ENCODE measurements at places on chromosomes 7 and 10.

- no peak for DNase-seq
These were observed 40.1 kb upstream of the SLC29A3 start for GRCh38 chr10:71278691-71279588.

DNA sequence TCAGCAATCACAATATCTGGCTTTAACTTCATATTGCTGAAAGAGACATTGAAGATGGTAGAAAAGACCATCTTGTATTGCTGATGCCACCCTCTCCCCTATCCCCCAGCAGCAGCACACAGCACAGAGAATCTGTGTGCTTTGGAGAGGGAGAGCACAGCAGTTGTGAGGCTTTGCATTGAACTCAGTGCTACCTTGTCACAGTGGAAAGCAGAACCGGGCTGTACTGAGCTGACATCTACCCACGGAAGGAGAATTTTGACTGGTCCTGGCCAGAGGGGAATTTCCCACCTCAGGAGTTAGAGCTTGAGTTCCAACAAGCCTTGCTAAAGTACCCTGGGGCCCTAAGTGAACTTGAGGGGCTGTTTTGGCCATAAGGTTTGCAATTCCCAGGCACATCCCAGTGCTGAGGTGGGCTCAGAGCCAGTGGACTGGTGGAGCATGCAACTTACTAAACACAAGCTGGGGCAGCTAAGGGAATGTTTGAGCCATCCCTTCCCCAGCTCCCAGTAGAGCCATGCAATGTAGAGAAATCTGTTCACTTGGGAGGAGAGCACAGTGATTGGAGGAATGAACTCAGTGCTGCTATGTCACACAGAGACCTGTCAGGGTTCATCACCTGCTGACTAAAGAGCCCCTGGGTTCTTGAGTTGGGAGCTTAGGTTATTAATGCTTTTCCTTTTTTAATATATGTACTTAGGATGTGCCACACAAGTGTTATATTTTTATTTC, 62.1 kb downstream of the OR13A1 start:
- no peak for DNase-seq

DNA sequence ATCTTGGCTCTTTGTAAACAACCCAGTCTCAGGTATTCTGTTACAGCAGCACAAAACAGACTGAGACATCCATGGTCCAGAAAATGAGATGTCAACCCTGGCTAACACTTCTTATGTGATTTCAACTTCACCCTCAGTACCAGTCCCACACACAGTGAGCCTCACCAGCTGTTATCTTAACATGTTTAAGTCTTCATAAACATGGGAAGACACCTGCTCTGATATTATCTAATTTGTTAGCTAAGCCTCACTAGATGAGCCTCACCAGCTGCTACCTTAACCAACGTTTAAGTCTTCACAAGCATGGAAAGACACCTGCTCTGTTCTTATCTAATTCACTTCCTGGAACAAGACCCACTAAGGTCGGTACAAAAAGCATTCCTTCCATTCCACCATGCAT, 130.8 kb downstream of the CALN1 start:
- DNase-seq, result no peak

DNA sequence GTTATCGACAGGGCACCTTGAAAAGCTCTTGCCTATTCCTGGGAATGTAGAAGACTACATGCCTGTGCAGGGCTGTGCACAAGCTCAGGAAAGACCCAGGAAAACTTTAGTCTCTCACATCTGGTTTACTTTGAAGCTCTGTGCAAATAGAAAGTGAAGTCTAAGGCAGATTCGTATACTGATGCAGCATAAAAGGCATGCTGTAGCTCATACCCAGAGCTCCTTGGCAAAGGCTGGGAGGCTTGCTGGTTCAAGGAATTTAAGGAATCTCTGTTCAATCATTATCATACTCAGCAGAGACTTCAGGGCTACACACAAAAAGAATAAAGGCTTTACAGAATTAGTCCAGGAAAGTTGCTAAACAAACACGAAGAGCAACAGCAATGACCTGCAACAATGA, 192.0 kb downstream of the OTUD1 start:
- DNase-seq, result no peak

GRCh38 chr7:48035967-48036478, 680 bp downstream of the C7orf57 start:
- no peak for DNase-seq

DNA sequence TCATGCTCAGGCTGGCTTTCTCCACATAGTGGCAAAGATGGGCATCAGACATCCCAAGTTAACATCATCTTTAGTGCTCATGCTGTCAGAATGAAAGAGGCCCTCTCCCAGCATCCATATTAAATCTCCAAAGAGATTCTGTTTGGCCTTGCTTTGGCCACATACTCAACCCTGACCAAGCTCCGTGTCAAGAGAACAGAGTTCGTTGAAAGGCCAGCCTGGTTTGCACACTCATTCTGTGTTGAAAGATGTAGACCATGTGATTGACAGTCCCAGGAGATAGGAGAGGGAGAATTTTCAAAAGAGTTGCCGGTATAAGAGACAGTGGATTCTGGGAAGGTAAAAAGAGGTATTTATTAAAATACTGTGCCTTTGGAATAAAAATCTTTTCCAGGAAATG, 19.7 kb downstream of the MET start:
- no peak for DNase-seq

- no peak for DNase-seq
These were observed 9.2 kb upstream of the FGFR2 start for GRCh38 chr10:121607310-121608055.

GRCh38 chr10:64537928-64538327, 1016.7 kb downstream of the REEP3 start:
- DNase-seq, result no peak

DNA sequence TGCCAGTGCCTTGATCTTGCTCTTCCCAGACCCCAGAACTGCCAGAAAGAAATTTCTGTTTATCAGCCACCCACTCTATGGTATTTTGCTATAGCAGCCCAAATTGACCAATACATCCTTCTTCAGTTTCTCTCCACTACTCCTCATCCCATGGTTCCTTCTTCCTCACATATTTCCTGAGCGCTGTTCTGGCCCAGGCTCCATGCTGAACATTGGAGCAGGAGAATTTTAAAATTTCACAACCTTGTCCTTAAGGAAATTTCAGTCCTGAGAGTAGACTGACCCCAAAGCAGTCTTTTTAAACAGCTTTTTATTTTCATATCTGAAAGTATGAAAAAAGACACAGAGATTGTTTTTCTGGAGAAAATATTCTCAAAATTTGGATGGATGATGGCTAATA, 297.1 kb downstream of the RNLS start:
- no peak for DNase-seq

GRCh38 chr7:88317422-88317821, 10.7 kb upstream of the STEAP4 start:
- DNase-seq, result no peak

Measured in stimulated activated CD4-positive, alpha-beta T cell treated with anti-CD3 and anti-CD28 coated beads, Interleukin-4, amount 100 ng/mL, for 4 hours (primary cell).